RPMI7951 (cell line): ENCODE measurements at places on chromosomes 1 and 21. TPM values are rescaled to one million over a fixed set of nuclear protein-coding genes. Genes with fewer than 3 reads are reported as not detected.

The SYCP1 gene
- not detected in 2 replicates for total RNA-seq

The PRKACB gene
- total RNA-seq: 56.3 and 66.1 TPM in 2 replicates

The HEYL gene
- not detected in 2 replicates for total RNA-seq

The PLEKHA6 gene
- 0.68 and 0.72 TPM in 2 replicates for total RNA-seq

The TSPAN1 gene
- 0.48 TPM in 1 of 2 replicates, not detected in the other for total RNA-seq

The FMO2 gene
- under 0.01 and 0.20 TPM in 2 replicates for total RNA-seq

The MATN1 gene
- 0.20 and 0.48 TPM in 2 replicates for total RNA-seq

The SCNM1 gene
- total RNA-seq: 47.4 and 58.5 TPM in 2 replicates

The EPHX1 gene
- total RNA-seq: 25.0 and 25.5 TPM in 2 replicates

The ITLN1 gene
- total RNA-seq: not detected in 2 replicates

The SLC9C2 gene
- not detected in 2 replicates for total RNA-seq

The IL10 gene
- not detected in 2 replicates for total RNA-seq

The CALML6 gene
- total RNA-seq: not detected in 2 replicates

The PGLYRP3 gene
- not detected in 2 replicates for total RNA-seq

The PAQR7 gene
- 3.2 and 5.0 TPM in 2 replicates for total RNA-seq

The EMC1 gene
- 68.7 and 71.3 TPM in 2 replicates for total RNA-seq

The CR1L gene
- 0.24 TPM in 1 of 2 replicates, not detected in the other for total RNA-seq

The GBP1 gene
- total RNA-seq: 58.0 and 66.7 TPM in 2 replicates

The TRIM33 gene
- 16.1 and 22.3 TPM in 2 replicates for total RNA-seq

The ERO1B gene
- total RNA-seq: 3.1 and 3.8 TPM in 2 replicates

The DDR2 gene
- total RNA-seq: 47.2 and 58.2 TPM in 2 replicates

The VWA1 gene
- total RNA-seq: 5.6 and 5.7 TPM in 2 replicates

The LHX4 gene
- total RNA-seq: 0.12 and 0.20 TPM in 2 replicates

The FAM72A gene
- total RNA-seq: 7.5 and 12.1 TPM in 2 replicates

The RPTN gene
- total RNA-seq: not detected in 2 replicates

The CAP1 gene
- total RNA-seq: 539 and 593 TPM in 2 replicates

The GNG4 gene
- total RNA-seq: 2.0 and 2.4 TPM in 2 replicates

The KRTAP10-8 gene
- total RNA-seq: not detected in 2 replicates
